ENCODE measurements at places on chromosomes 4 and X.
A peak's percentile ranks its signal among the peaks of the same experiment; 100 is the strongest.

DNA sequence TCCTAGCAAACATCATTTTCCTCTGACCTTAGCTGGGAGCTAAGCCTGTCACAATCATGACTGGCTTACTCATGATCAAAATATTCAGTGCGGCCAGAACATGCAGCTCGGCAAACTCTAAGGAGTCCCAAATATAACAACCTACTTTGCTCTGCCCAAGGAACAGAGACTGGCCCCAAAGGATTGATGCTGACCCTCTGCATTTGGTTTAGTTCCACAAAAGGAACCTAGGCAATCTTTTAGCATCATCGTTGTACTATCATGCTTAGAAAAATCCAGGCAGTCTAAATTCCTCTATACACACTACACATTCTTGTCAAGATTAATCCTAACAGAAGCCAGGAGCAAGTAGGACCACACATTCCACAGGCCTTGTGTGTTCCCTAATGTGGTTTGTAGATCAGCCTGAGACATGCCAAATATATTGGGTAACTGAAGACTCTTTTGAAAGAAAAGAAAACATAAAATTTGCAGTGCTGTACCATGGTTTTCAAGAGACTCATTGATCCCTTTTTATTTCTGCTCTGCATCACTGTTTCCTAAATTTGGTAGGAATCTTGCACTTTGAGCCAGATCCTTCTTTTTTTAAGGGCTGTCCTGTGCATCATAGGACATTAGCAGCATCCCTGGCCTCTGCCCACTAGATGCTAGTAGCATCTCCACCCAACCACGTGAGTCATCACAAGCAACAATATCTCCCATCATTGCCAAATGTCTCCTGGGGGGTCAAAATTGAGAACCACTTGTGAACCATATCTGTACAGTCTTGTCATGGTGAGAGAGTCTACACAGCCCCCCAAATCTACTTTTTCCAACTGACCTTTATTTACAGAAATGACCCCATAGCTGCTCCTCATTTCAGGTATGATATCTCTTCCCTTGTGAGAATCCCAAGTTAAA is 17.6 kb upstream of the CC2D2A start:
- DNase-seq: no peak

DNA sequence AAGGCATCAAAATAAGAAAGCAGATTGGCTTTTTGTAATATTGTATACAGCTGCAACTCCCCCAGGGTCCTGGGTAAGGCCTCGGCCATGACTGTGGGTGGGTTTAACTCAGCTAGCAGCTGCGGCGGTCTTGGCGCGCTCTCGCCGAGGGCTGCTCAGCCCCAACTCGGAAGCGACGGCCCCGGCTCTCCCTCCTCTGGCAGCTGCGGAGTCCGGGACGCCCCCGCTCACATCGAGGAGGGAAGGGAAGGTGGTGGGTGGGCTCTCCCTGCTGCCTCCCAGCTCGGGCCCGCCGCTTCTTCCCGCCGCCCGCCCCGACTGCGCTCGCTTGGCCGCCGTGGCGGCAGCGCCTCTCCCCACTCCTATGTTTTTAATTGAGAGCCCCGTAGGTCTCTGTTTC is 51.2 kb downstream of the GPR50 start:
- no peak for DNase-seq

DNA sequence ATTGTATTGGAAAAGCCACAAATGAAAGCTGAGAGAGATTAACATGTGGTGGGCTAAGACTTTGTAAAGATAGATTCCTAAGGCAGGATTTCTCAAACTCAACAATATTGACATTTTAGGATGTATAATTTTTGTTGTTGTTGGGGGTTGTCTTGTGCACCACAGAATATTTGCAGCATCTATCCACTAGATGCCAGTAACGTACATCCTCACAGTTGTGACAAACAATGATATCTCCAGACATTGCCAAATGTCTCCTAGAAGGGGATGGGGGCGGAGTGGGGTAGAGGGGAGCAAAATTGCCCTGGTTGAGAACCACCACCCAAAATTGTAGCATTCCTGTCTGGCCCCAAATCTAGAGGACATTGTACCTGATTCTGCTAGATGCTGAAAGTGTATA is 14.7 kb upstream of the CBR4 start:
- DNase-seq: no peak

- DNase-seq: no peak
Observed at GRCh38 chr4:80540349-80540748, 204.8 kb downstream of the CFAP299 start.

DNA sequence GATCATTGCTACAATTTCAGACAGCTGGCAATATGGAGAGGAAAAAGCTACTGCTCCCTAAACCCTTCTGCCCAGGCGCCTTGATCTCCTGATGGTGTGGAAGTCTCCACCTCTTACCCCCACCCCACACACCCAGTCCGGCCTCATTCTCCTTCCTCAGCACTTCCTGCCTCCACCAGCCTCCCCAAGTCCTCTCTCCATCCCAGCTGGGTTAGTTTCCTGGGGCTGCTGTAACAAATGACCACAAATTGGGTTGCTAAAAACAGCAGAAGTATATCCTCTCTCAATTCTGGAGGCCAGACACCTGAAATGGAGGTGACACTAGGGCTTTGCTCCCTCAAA is 1.1 kb upstream of the CCNQ start:
- no peak for DNase-seq

DNA sequence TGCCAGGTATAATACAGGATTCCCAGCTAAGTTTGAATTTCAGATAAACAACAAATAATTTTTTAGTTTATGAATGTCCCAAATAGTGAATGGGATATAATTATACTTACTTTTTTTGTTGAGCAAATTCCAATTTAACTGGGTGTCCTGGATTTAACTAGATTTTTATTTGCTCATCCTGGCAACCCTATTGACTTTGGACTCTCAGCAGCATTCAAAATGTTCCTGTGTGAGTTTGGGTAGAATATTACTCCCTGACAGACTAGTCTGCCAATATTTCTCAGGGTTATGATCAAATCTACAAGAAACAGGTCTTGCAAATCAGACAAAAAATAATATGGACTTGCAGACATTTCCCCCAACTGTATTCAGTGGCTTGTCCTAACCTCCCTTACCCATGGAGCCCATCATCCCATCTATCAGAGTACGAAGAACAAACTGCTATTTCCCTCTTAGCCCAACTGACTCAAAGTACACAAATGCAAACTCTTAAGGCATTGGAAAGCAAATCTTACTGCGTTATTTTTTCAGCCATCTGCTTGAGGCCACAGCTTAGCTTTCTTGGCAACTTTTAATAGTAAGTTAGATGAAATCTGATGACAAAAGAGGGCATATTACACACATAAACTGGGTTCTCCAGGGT is 20.7 kb downstream of the SETD7 start:
- DNase-seq: no peak

GRCh38 chrX:124726292-124726691 is 379.9 kb downstream of the SH2D1A start:
- DNase-seq: no peak

- no peak for DNase-seq
Observed at GRCh38 chrX:33132569-33132968, 78.8 kb downstream of the DMD start.

DNA sequence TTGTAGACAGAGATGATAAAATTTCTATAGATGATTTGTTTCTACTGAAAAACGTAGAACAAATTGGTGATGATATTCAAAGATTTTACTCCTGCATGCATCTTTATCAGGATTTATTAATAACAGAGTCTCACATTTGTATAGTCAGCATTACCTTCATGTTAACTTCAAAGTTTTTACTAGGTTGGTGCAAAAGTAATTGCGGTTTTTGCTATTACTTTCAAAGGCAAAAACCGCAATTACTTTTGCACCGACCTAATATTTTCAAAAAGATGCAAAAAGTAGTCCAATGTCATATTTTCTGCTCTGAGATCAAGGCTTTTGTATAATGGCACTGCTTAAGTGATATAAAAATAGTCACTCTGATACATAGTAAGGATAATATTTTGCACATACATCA is 536.4 kb upstream of the ADGRL3 start:
- DNase-seq: no peak

DNA sequence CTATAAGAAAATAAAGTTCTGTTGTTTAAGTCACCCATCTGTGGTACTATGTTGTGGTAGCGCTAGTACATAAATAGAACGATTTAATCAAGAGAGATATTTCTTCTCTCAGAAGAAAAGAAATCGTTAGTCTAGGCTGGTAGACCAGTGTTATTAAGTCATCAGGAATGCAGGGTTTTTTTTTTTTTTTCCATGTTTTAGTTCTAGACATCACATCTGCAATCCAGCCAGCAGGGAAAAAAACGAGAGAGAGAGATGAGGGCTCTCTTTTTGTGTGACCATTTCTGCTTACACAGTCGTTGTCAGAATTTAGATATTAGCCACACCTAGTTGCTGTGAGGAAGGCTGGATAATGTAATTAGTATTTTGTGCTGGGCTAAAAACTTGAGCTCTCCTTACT is 417.4 kb downstream of the TMA16 start:
- DNase-seq: no peak

DNA sequence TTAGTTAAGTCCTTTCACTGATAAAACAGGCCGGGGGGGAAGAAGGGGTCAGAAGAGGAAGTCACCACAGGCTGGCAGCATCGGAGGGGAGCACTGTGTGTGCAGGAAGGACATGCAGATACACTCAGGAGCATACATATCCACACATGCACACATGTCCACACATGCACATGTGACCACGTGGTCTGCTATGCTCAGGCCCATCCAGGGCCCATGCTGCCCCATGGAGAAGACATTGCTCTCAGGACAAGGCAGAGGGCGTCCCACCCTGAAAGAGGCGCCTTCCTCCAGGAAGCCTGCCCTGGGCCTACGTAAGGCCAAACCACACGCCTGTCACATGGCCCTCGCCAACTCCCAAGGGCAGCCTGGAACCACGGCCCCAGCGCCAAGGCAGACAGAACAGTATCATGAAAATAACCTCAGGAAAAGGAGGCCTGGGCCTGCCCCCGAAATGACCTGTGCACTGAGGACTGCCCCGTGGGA is 15.8 kb downstream of the WDR1 start:
- no peak for DNase-seq

DNA sequence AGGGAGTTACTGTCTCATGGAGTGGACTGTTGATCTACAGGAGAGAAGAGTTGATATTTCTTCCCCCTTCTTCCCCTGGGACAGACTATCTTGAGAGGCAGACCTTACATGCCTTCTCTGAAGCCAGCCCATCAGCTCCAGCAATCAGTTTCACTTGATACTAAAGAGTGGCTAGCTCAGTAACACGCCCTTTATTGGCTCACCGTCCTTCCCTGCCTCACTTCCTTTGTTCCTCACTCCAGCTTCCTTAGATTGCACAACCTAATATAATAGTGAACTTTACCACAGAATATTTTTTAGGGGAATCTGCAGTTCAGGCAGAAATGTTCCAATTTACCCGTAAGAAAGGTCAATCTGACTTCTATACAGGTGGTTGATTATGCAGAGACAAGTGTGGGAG is 128.1 kb upstream of the NDP start:
- DNase-seq: no peak

DNA sequence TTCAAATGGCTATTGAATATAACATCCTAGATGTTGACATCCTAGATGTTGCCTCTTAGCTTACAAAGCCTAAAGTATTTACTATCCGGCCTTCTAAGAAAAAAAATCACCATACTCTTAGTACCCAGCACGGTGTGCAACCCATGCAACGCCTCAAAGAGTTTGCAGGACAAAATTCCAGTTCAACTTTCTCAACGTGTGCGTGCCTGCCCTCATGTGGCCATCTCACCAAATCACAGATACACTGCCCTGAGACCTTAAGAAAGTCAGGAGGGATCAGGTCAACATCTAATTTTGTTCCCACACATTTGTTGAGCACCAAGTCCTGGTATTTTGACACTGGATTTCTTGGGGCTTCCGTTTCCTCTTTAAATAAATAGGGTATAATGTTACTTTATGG is 68.3 kb downstream of the CRMP1 start:
- no peak for DNase-seq

DNA sequence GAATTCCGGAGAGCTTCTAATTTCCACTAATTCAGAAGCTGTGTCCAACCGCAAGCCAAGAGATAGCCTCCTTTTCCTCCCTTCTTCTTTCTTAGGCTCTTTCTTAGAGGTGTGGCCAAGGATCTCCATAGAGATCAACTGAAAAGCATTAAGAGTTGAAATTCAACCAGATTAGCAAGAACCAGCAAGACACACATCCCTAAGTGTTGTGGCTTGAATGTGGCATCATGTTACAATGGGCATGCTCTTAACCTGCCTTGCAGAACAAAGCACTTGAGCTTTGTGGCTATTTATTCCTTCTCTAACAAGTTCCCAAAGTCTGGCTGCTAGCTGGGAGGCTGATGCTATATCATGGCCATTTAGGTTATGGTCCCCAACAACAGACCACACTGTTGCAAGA is 10.4 kb downstream of the ANOS1 start:
- peak; percentile 67 for DNase-seq

GRCh38 chr4:8615921-8616787 is 23.6 kb downstream of the CPZ start:
- no peak for DNase-seq

GRCh38 chr4:80154545-80154933 is 42.8 kb upstream of the PRDM8 start:
- no peak for DNase-seq

DNA sequence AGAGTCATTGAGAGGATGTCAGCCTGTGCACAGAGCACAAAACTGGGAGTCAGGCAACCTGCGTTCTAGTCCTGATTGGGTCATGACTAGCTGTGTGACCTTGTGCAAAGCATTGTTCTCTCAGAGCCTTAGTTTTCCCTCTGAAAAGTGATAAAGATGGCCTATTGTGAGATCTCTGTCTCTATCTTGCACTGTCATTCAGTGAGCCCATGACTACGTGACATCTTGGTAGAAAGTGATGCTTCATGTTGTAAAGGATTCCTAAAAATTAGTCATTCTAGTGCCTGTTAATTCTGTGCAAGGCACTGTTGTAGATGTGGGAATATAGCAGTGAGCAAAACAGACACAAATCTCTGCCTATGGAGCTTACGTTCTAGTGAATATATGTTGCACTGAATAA is 2.5 kb downstream of the PGRMC1 start:
- no peak for DNase-seq

GRCh38 chr4:144494280-144494679 is 151.7 kb upstream of the HHIP start:
- no peak for DNase-seq

DNA sequence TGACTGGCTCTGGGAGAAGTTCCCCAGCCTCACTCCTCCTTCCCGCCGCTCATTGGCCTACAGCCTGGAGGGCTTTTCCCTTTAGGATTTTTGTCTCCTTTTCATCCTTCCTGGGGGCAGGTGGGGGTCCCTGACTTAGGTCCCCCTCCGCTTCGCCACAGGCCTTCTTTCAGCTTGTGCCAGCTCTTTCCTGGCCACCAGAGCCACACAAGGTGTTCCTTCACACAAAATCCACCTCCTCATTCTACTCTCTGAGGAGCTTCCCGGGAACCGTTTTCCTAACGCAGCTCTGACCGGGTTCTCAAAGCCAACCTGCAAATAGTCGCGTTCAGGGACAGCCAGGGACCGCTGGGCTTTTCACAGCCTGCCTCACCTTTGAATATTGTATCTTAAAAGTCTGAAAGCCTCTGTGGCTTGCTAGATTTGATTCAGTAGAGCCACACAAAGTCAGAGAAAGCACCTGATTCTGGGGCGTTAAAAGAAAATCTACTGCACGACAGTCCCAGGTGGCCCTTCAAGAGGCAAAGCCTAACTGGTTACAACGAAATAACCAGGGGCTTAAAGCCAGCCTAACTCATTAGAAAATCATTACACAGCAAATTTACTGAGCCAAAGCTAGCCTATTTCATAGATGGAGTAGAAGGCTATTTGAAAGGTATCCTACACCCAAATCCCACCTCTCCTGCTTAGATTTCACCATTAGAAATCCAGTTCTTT is 731 bp upstream of the GPC3 start:
- DNase-seq: no peak

All from DMS79 (cell line).